ENCODE measurements at places on chromosomes 11 and 22.

GRCh38 chr22:38751422-38752346 is 4.1 kb downstream of the SUN2 start:
- DNase-seq, result peak; percentile 37

DNA sequence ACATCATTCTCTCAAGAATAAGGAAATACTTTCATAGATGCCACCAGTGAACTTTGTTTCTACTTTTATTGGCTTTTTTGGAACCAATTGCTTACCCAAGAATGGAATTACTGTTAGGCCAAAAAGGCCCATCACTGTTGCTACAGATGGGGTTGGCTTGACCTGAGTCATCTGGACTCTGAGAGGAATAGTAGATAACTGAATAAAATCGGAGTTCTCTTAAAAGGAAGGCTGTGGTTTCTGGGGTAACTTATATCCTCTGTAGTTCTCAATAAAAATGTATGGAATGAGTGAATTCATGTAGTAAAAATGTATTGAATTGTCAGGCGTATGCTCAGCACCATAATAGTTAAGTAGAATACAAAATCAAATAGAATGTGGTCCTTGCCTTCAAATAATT is 56.6 kb downstream of the ARHGEF12 start:
- no peak for DNase-seq

- DNase-seq, result no peak
These were observed 18.8 kb upstream of the INCENP start for GRCh38 chr11:62104816-62105653.

GRCh38 chr11:92322225-92322624 is 97.6 kb downstream of the FAT3 start:
- DNase-seq, result no peak

GRCh38 chr11:34419158-34419557 is 19.6 kb upstream of the CAT start:
- no peak for DNase-seq

DNA sequence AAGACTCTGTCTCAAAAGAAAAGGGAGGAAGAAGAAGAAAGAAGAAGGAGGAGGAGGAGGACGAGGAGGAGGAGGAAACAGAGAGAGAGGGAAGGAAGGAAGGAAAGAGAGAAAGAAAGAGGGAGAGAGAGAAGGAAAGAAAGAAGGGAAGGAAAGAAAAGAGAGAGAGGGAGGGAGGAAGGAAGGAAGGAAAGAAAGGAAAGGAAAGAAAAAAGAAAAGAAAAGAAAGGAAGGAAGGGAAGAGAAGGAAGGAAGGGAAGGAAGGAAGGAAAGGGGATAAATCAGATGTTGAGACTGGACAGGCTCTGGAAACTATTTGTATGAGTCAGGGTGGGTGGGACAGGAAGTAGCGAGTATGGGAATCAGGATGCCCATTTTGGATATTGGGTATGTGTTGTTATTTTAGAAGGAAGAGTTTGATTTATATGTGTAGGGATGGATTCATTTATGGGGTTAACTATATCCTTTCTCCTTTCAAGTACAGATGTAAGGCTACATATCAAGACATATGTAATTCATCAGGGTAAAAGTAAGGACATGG is 6.0 kb upstream of the RPL3 start:
- no peak for DNase-seq

DNA sequence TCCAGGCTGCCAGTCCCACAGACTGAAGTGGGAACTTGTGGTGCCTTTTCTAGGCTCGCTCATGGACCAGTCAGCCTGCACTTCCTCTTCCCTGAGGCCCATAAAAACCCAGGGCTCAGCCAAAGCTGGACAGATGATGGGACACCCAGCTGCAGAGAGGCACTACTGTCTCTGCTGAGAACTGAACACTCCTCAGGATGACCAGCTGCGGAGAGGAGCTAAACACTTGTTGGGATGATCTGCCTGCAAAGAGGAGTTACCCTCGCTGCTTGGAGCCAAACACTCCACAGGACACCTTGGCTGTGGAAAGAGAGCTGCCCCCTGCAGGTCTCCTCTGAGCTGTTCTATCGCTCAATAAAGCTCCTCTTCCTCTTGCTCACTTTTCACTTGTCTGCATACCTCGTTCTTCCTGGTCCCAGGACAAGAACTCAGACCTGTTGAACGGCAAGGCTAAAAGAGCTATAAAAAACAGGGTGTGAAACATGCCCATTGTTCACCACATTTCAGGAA is 465.5 kb downstream of the GUCY1A2 start:
- no peak for DNase-seq

- DNase-seq, result no peak
These were observed 170.0 kb upstream of the PDGFD start for GRCh38 chr11:104333977-104334376.

DNA sequence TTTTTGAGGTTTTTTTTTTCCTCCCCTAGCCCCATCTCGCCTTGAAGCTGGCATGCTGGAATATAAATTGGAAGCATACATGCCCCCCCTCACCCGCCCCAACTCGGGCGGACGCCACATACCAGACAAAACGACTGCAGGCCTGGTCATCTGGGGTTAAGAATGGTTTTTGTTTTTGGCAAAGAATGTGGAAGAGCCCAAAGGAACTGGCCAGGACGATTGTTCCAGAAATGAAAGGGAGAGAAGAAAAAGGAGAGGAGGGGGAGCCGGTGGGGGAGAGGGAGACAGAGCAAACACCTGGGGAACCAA is 25.0 kb downstream of the MN1 start:
- DNase-seq, result no peak

DNA sequence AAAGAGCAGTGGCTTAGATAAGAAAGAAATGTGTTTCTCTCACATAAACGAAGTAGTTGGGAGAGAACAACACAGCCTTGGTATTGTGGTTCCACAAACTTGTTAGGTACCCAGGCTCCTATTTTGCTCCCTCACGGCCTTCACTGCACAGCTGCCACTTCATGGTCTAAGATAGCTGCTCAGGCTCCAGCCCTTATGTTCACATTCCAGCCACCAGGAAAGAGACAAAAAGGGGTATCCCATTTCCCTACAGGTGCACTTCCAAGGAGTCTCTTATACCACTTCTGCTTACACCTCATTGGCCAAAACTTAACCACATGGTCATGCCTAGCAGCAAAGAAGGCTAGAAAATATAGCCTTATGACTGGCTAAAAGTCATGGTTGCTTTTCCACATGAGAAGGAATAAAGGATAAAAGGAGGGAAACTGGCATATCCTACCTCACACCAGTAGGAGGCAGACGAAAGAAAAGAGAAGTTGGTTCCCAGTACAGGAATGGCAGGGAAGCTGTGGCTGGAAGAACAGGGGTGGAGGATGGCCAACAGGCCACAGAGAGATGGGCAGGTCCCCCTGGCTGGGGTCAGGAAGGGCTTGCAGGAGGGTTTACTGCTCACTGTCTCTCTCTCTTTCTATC is 5.4 kb upstream of the HDHD5 start:
- no peak for DNase-seq

DNA sequence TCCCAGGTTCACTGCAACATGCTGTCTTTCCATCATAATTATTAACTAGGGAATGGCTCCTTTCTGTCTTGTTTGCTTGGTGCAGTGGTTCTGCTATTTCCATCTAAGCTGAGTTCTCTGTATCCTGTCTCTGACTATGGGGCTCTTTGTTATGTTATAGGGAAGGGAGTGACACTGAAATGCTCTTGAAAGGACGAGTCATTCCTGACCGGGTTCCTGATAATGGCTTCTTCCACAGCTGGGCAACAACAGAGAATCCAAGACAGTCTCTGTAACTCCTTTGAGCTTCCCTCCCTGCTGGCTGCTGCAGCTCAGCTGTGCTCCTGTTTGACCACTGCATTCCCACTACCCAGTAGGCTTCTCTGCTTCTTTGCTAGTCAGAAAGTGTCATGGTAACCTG is 24.1 kb downstream of the OR2AT4 start:
- DNase-seq, result no peak

DNA sequence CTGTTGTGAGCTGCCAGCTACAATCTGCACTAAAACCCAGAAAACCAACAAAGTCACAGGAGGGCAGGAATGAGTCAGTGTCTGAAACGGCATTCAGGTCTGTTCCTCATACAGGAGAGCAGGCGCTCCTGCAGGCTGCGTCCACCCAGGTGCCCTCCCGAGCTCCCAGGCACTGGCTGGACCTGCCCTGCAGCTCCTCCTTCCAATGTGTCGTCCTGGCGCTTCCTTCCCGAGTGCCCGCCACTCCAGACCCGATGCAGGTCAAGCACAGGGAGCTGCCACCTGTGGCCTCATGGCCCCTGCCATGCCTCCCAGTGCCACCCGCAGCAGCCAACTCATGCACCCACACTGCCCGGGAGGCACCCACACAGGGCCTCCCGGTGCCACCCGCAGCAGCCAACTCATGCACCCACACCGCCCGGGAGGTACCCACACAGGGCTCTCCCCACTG is 12.0 kb downstream of the BRD1 start:
- no peak for DNase-seq
